ENCODE measurements at places on chromosomes 13 and 19.

- DNase-seq: no peak
Observed at GRCh38 chr19:9828551-9829063, 889 bp downstream of the UBL5 start.

GRCh38 chr19:30167206-30167868 lies 204.8 kb upstream of the ZNF536 start:
- no peak for DNase-seq

DNA sequence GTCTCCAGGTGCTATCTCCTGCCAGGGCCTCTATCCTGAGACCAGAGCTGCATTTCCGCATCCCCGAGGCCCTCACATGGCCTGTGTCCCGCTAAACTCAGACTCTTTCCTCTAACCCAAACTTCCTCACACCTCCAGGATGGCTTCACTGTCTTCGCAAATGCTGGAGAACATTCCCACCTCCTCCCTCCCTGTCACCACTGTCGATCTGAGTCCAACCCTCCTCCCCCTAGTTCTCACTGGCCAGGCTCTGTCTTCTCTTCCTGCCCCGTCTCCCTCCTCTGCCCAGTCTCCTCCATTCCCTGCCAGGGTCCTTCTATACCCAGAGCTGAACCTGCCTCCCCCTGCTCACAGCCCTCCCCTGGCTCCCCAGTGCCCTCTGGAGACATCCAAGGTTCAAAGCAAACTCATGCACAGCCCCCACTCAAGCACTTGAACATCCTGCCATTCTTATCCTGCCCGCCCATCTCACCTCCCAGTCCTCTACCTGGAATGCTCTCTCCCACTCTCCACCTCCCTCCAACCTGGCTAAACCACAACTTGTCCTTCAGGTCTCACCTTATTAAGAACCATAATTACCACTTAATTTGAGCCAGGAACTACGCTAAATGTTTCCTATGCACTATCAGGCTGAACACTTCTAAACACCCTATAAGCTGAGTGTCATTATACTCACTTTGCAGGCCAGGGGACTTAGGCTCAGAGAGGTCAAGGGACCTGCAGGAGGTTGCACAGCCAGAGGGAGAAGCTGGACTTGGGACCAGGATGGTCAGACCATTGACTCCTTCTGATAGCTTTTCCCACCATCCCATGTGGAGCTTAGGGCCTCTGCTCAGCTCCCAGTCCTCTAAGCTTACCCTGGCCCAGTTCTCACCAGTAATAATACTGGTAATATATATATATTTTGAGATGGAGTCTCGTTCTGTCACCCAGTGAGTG lies 961 bp upstream of the VSIG10L start:
- DNase-seq: no peak

DNA sequence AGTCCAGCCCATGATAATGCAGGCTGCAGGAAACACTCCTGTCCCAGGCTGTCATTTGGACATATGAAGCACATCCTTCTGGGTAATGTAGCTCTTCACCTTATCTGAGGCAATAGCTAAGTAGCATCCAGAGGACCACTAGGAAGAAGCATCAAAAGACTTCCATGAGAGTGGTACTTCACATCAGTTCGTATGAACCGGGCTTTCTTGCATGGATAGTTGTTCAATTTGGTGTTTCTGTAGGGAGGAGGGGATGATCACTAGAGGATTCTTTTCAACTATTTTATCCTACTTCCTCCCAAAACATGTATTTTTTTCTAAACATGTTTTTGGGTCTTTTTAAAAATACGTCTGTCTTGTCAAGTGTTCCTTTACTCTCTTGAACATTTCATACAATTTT lies 12.9 kb downstream of the ZNF302 start:
- no peak for DNase-seq

GRCh38 chr19:46818812-46819211 lies 30.4 kb upstream of the SLC1A5 start:
- peak; percentile 53 for DNase-seq

- DNase-seq: no peak
Observed at GRCh38 chr13:27721681-27722080, 70.6 kb upstream of the GSX1 start.

DNA sequence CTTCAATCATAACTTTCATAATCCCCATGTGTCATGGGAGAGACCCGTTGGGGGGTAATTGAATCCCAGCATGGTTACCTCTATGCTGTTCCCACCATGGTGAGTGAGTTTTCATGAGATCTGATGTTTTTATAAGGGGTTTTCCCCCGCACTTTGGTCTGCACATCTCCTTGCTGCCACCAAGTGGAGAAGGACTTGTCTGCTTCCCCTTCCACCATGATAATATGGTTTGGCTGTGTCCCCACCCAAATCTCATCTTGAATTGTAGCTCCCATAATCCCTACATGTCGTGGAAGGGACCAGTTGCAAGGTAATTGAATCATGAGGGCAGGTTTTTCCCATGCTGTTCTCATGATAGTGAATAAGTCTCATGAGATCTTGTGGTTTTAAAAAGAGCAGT lies 524.9 kb downstream of the SLITRK5 start:
- DNase-seq: no peak

- peak; percentile 76 for DNase-seq
Observed at GRCh38 chr19:47157431-47158321, 27.0 kb downstream of the SAE1 start.

GRCh38 chr13:26619358-26619757 lies 61.9 kb downstream of the WASF3 start:
- peak; percentile 91 for DNase-seq

- no peak for DNase-seq
Observed at GRCh38 chr13:49939321-49939720, 3.2 kb upstream of the SPRYD7 start.

DNA sequence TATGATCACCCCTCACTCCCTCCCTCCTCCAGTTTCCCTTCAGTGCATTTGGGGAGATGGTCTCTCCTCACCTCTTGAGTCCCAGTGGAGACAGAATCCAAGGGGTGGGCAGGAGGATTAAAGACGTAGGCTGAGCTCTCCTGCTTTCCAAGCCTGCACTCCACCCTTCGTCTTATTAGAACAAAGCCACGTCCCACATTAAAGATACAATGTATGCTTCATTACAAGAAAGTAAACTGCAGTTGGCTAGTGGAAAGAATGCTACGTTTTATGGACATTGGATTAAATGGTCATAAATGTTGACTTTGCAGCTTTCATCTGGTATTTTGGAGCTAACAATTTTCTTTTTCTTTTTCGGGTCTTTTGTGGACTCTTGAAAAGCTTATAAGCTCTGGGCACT lies 1.5 kb upstream of the KLK11 start:
- DNase-seq: no peak

GRCh38 chr13:43529796-43530195 lies 257.0 kb downstream of the ENOX1 start:
- DNase-seq: no peak

DNA sequence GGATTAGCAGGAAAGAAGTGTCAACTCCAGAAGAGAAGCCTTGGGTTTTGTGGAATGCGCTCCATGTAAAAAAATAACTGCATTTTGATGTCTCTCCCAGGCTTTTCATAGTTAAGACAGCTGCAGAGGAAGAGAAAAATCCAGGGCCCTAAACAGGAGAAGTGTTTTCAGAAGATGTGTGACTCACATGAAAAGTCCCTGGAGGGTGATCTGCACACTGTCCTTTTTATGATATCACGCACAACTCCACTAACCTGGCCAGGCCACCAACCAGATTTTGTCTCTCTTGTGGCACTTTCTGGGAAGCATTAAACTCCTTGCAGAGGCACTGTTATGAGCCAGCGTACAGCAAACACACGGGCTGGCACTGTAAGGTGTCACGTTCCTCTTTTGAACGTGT lies 267.3 kb downstream of the FGF9 start:
- no peak for DNase-seq

GRCh38 chr13:78700121-78700910 lies 41.4 kb upstream of the OBI1 start:
- peak; percentile 2 for DNase-seq

GRCh38 chr19:29040292-29040691 lies 172.7 kb downstream of the UQCRFS1 start:
- no peak for DNase-seq

DNA sequence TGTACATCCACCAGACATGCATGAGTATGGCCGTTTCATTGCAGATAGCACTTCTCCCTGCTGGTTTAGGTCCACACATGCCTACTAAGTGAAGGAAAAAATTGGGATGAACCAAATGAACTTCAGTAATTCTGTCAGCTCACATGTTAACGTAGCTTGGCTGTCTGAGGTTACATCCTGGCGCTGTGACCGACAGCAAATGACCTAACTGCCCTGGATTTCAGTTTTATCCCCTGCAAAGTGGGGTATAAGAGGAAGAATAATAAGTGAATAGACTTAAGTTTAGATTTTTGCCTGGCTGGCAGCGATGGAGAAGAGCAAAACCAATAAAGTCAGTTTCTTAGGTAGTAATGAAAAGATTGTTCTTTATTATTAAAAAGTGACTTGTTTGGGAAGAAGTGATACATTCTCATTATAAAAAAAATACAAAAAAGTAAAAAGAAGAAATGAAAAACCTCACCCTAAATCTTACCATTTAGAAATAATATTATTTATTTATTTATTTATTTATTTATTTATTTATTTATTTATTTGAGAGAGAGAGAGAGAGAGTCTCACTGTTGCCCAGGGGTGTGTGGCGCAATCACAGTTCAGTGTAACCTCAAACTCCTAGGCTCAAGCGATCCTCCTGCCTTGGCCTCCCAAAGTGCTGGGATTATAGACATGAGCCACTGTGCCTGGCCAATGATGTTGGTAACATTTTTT lies 4.2 kb upstream of the RNF113B start:
- DNase-seq: no peak

Data from fibroblast of skin of right biceps (primary cell).